ENCODE measurements at places on chromosomes 5 and 9. TPM values are rescaled to one million over a fixed set of nuclear protein-coding genes. Genes with fewer than 3 reads are reported as not detected.

Gene RASGRF2
- 0.09 TPM for total RNA-seq

Gene ZFP37
- 0.58 TPM for total RNA-seq

Gene SGTB
- total RNA-seq = 9.5 TPM

Gene ZDHHC11
- 0.85 TPM for total RNA-seq

Gene PHYHD1
- total RNA-seq = 18.6 TPM

Gene PALM2AKAP2
- 1.8 TPM for total RNA-seq

Gene SPEF2
- 1.8 TPM for total RNA-seq

Gene SPINK13
- total RNA-seq = not detected

Gene F12
- 2.2 TPM for total RNA-seq

Gene CCL21
- 2.6 TPM for total RNA-seq

Gene UGT3A1
- not detected for total RNA-seq

Gene KIF27
- 4.9 TPM for total RNA-seq

Gene DBH
- total RNA-seq = not detected

Gene GRXCR2
- not detected for total RNA-seq

Gene NDFIP1
- 53.8 TPM for total RNA-seq

Gene UAP1L1
- total RNA-seq = 13.6 TPM

Gene SLC45A2
- total RNA-seq = not detected

Gene GMCL2
- not detected for total RNA-seq

Gene HRCT1
- 1.4 TPM for total RNA-seq

Gene FCN1
- total RNA-seq = not detected

Gene FOXD4L5
- total RNA-seq = 0.94 TPM

Gene ZNF608
- total RNA-seq = 10.5 TPM

Gene ZBED3
- total RNA-seq = 1.6 TPM

Gene PBX3
- total RNA-seq = 36.8 TPM

Gene YIPF5
- total RNA-seq = 68.5 TPM

Gene FAM151B
- total RNA-seq = 3.2 TPM

Gene STPG3
- not detected for total RNA-seq
